ENCODE measurements at places on chromosomes 1 and 21.

GRCh38 chr1:78375996-78376395 lies 114.8 kb upstream of the PTGFR start:
- no peak for DNase-seq

- DNase-seq = no peak
These were observed 103.2 kb downstream of the SCCPDH start for GRCh38 chr1:246827396-246827795.

- no peak for DNase-seq
These were observed 3.5 kb downstream of the EXTL1 start for GRCh38 chr1:26025060-26025459.

DNA sequence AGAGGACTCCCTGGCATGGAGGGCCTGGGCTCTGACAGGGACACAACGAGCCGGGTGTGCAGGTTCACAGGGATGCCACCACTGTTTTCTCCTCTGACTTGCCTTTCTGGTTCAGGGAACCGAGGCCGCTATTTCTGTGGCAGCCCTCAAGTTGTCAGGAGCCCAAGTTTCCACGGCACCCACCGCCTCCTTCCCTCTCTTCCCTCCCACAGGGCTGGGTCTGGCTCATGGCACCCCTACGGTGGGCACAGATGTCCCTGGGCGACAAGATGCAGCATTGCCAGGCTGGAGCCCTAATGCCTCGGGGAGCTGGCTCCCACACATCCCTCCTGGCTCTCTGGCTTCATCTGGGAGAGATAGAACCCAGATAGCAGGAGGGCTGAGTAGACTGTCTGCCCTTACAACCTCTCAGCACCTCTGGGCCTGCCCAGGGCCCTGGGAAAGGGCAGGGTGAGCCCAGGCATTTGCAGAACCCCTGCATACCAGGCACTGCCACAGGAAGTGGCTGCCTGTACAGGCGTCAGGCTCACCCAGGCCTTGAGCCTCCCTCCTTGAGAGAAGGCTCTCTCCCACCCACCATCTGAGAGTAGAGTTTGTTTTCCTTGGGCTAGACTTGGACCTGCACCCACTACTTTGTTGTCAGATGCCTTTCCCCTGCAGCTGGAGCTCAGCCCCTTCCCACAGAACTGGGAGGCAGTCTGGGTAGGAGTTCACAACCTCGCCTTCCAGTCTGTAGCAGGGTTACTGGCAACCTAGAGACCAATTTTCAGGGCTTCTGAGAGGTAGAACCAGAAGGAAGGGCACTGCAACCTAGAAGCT lies 20.5 kb downstream of the KCNC4 start:
- no peak for DNase-seq

DNA sequence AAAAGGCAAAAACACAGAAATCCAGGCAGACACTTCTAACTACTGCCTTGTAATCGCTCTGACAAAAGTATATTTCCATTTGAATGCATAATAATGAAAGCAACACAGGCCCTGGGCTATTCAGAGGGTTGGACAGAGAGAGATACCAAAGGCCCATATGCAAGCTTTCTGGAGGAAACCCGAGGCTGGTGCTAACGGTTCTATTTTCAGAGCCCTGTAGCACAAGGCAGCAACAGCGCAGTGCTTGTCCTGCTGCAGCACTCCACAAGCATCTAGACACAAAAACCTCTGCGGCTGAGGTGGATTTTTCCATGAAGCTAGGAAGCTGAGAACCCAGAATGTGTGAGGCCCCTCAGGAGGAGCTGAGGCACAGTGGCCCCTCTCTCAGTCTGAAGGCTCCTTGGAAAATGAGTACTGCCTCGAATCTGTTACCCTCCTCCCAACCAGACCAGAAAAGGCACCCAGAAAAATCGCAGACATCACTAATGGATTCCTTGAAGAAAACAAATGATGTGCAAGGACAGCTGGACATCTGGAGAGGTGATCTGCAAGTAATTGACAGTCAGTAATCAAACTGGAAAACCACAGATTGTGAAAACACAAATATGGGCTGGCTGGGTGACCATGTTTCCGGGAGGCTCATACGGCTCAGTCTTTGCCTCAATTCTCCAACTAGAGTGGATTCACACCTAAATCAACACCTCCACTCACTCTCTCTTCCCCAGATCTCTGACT lies 54.0 kb downstream of the COLGALT2 start:
- no peak for DNase-seq

Data from GM19239 (cell line).